GM23338 (cell line): ENCODE measurements at places on chromosomes 2 and 18.

- DNase-seq = no peak
Measured at GRCh38 chr2:119756837-119757236, 2.9 kb upstream of the PTPN4 start.

DNA sequence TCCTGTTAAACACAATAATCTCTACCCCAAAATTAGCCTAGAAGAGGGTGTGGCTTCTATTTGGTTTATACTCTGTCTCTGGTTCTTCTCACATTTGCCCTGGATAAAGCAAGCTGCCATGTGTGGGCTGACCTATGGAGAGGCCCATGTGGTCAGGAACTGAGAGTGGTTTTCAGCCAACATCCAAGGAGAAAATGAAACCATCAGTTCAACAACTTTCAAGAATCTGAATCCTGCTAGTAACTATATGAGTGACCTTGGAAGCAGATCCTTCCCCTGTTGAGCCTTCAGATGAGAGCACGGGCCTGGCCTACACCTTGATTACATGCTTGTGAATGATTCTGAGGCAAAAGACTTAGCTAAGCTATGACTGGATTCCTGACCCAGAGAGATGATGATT, 11.5 kb upstream of the TRIB2 start:
- no peak for DNase-seq

DNA sequence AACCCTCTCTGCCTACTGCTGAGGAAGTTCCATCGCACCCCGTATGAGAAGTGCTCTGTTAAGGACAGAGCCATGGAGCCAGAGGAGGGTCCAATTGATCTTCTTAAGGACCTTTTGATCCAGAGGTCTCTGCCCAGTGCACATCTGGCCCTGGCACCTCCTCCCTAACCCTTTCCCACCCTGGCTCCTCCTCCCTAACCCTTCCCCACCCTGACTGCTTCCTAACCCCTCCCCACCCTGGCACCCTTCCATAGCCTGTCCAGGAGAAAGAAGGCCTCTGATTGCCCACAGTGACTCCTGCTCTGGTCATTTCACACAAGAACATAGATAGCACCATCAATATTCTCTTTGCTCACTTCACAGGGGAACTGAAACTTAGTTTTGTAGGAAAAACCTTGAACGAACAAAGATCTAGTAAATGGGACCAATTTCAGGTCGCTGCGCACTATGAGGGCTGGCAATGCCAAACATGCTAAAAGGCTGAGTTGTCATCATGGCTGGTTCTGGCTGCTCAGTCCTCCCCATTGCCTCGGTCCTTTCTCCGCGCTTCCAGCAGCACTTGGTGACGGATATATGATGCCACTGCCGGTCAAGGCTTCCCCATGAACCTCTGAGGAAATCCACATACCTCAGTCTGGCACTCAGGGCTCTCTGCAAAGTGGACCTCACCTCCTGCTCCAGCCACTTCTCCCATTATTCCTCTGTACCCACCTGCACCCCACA, 49.2 kb downstream of the PKDCC start:
- DNase-seq = no peak

DNA sequence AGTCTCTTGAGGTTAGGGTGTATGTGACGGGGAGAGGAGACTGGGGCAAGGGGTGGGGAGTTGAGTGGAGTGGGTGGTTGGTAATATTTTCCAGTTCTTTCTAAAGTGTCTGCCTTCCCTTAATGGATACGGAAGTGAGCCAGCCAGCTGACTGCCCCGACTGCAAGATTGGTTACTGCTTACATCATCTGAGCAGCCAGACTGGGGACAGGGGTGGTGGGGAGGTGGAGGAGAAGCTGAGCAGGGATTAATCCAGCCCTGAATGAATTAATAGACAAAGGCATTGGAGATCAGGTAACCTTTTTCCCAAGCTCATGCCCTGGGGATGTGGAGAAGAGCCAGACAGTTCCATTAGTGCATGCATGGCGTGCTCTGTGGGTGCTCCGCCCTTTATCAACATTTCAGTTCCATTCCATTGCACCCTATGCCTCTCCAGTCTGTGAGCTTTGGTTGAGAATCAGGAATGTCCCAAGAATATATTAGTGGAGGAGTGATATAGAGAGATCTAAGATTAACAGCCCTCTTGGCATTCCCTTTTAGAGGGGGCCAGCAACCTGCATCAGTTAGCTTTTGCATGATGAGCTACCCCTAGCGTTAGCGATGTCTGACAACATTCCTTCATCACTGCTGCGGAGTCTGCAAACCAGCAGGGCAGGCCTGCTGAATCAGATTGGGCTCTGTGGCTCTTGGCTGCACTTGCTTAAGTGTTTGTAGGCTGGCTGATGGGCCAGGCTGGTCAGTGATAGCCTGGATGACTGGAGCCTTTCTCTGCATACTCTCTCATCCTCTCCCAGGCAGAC, 67.4 kb downstream of the TNP1 start:
- peak; percentile 30 for DNase-seq

DNA sequence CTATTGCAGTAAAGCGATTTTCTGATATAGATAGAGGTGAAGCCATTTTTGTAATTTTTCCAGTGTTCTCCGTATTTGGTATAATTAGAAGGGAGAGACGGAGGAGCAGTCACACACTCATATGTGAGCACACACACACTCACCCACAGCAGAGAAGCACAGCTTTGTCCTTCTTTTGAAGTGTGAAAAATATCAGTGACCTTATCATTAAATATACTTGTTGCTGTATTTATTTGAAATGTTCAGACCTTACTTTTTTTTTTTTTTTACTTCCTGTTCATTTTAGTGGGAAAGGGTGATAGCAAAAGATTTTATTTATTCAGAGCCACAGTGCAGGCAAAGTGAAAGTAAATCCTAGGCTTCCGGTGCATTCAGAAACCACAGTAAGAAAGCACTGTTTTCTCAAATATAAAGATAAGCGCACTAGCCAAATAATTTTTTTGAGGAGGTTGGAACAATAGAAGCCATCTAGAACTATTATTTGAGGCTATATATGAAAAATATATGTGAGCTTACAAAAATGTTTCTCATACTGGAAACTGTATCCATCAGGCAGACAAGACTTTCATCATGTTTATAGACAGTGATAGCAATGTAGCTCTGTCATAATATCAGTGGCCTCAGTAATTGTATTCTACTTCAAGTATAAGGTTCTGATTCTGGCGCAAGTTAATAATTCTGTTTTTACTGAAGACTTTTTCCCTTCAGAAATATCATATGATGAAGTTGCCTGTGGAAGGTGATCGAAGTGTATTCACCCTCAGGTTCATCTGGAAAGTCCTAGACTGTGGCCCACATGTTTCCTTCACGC, 37.2 kb downstream of the TSHZ1 start:
- DNase-seq = no peak

GRCh38 chr2:11279398-11279797, 65.0 kb downstream of the ROCK2 start:
- no peak for DNase-seq

- no peak for DNase-seq
Measured at GRCh38 chr2:23912054-23912453, 14.9 kb downstream of the ATAD2B start.

DNA sequence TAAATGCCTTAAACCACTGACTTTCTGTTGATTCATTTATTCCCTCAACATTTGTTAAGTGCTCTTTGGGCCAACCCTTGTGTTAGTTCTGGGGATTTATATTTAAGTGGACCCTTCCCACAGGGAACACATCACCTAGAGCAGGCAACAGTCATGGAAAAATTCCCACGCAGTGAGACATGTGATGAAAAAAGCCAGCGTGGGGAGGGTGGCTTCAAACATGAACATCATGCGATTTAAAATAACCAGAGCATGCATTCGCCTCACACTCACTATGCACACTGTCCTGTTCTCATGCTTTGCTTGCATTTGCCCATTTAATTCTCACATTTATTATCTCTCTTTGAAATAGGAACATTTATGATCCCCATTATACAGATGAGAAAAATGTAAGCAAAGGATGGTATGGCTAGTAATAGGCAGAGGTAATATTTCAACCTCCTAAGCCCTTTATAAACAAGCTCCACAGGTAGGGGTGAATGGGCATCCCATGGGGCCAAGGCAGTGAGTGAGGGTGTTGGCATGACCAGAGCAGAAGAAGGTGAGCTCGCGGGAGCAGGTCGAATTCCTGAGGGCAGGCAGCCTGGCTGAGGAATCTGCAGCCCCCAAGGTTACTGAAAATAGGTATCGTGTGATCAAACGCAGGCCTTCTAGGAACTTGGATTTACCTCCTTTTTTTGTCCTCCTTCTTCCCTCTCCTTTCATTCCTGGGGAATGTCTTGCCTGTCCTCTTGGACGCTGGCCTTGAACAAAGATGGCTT, 297.8 kb downstream of the MYCN start:
- DNase-seq = no peak

DNA sequence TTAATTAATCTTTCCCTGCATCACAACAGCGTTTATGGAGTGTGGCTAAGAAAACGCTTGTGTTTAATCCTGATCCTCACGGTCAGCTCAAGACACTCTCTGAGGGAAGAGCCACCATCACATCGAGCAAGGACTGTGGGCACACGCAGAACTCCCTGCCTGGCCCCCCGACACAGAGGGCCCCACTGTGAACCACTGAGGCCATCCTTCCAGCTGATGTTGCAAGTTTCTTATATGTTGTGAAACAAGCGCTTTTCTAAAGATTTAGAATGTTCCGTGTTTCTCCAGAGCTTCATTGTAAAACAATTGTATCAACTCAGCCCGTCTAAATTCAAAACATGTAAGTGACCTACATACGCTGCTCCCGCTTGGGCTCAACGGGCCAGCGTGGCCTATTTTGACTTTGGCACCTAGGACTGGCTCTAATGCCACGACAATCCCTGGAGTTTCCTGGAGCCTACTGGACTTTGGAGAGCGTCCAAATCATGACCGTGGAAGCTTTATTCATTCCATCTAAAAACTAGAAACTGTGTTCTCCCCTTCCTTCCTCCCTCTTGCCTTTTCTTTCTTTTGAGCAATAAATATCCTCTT, 34.9 kb downstream of the SERPINE2 start:
- DNase-seq = no peak

DNA sequence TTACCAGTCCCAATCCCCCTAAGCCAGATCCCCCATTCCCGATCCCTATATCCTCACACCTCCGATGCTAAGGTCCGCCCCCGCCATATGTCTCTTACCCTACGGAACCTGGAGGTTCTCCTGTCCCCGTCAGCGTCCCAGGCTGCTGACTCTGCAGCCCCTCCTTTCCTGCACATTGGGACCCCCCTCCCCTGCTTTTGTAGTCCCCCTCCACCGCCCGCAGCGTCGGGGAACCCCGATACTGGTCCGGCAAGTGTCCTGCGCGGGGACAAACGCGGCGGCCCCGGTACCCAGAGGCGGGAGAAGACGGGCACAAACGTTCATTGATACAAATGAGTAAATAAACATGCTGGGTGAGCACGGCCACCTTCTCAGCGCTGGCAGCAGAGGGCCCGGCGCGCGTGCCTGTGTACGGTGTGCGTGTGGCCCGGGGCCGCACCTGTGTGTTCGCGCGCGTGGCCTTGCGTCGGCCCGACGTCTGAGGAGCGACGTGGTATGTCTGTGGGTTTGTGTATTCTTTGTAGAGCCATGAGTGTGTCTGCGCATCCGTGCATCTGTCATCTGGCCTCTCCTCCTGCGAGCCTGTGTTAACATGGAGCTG, 2.0 kb upstream of the CYP26B1 start:
- peak; percentile 39 for DNase-seq
